Stimulated activated CD4-positive, alpha-beta T cell treated with anti-CD3 and anti-CD28 coated beads, Interleukin-1b, Interleukin-23, amount 100 ng/mL, for 48 hours (primary cell): ENCODE measurements at places on chromosomes 6 and 20.

DNA sequence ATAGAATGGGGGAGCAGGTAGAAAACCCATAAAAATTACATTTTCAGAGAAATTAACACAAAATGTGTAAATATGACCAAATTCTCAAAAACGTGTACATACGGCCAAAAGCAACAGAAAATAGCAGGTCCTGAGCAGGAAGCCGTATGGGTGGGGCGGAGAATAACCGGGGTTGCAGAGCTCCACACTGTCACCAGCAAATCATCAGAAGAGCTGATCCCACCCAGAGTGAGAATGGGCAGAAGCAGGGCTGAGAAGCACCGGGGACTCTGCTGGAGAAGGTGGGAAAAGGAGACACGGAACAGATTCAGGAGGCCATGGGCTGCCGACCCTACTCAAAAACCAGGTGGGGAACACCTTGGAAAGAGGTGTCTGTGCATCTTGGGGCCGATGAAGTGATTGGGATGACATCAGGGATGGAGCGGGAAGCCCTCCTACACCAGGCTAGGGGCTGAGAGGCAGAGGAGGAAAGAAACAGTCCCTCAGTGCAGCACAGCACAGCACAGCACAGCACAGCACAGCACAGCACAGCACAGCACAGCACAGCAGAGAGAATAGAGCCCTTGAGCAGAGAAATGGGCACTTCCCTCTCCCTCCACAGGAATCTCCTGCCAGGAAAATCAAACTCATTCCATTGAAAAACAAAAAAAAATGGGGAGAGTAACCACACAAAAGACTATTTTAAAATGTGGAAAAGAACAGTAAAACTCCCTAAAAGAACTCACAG, 22.3 kb downstream of the STX7 start:
- DNase-seq, result no peak

DNA sequence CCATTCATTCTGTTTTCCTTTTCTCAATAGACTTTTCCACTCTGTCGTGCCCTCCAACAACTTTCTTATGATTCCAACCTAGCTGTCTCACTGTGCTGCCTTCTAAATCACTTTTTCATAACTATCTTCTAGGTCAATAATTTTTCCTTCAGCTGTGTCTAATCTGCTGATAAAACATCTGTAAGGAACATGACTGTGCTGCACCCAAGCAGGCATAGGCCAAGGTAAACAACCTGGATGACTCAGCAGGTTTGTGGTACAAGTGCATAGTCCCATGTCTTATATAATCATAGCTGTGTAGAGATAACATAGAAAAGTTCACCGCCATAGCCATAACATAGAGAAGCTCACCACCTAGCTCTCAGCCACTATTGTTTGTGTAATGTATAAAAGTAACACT, 332.3 kb downstream of the PLCB1 start:
- no peak for DNase-seq

GRCh38 chr6:19605624-19606023, 231.5 kb upstream of the ID4 start:
- DNase-seq, result no peak

DNA sequence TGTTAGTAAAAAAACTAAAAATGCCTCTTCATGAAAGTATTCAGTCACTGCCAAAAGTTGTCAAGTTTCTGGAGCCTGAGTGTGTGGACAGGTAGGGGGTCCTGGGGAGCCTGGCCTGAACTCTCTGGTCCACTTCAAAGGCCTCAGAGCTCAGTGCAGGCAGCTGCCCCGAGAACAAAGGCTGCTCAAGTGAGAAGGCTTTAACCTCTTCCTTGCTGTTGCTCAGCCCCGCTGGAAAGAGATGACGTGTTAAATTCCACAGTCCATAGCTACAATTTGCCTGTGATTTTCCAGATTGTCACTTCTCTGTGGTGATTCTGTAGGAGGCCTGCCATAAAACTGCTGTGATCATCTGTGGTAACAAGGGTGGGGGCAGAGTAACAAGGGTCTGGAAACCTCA, 96.9 kb downstream of the FAM120B start:
- DNase-seq, result no peak

GRCh38 chr6:160534050-160534696, 129.9 kb downstream of the LPA start:
- DNase-seq, result peak; percentile 49

GRCh38 chr20:59938221-59938620, 1.9 kb downstream of the PPP1R3D start:
- no peak for DNase-seq

GRCh38 chr20:52913650-52914387, 58.3 kb upstream of the TSHZ2 start:
- DNase-seq, result no peak

DNA sequence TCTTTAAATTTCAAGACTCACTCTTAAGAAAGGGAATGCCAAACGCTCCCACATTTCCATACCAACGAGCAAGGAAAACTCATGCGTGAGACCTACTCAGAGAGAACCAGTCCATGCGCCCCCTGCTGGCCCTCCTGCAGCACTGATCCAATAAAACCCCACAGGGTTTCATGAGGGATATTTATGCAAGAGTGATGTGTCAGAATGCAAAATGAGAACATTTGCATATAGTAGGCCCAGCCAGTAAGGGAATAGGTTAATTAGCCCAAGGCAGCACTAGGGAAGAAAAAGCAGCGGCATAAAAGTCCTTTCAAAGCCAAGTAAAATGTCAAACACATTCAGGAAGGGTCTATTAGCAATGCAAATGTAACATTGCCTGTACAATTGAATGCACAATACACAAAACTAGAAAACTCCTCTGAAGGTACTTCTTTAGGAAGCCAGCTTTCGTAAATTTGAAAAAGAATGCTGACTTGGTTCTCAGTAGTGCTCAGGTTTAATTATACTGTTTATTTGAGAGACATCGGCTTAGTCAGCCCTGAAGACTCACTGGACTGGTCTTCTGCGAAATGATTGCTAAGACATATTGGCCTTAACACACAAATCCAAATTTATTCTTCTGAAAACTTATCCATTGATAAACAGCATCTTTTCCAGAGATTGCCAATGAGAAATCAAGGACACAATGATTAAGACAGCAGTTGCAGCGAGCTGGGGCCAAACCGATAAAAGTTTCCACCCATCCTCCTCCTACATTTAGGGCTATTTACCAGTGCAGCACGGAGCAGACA, 93.2 kb downstream of the GMPR start:
- peak; percentile 62 for DNase-seq

GRCh38 chr20:57756921-57757320, 47.1 kb upstream of the PMEPA1 start:
- no peak for DNase-seq

- DNase-seq, result peak; percentile 65
Measured at GRCh38 chr6:31680226-31681134, at the start of gene LY6G5C. LY6G5C (minus strand) TSS chr6:31681067; CDS start chr6:31680373, 694 bp downstream.

DNA sequence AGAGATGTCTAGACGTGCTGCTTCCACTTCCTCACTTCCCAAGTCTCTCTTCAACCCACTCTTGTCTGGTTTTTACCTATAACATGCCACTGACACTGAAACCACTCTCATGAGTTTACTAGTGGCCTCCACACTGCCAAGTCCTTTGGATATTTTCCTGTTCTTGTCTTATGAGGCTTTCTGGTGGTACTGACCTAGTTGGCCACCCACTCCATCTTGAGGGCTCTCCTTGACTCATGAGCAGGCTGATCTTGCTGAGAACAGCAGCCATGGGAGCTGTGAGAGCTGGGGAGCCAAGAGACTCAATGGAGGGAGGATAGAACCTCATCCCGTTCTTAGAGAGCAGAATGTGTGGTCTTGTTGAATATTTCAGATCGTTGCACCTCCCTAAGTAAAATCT, 283.4 kb upstream of the PRDM1 start:
- DNase-seq, result no peak

DNA sequence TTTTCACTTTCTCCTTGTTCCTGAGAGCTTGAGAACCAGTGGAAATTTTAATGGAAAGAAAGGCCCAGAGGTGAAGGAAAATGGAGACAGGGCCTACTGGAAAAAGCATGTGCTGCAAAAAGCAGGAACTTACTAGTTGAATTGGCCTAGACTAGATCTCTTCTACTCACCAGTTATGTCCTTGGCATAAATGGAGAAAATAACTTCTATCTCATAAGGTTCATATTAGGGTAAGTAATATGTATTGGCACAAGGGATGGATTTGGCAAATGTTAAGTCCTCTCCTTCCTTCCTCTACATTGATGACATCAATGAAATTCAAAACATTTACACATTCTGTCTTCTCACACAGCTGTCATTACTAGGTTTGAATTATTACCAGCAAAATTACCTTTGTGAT, 74.0 kb downstream of the NDUFAF5 start:
- no peak for DNase-seq

- DNase-seq, result no peak
Measured at GRCh38 chr6:161411265-161411944, 137.5 kb upstream of the AGPAT4 start.

- DNase-seq, result no peak
Measured at GRCh38 chr6:119497988-119498727, 148.6 kb upstream of the MAN1A1 start.

DNA sequence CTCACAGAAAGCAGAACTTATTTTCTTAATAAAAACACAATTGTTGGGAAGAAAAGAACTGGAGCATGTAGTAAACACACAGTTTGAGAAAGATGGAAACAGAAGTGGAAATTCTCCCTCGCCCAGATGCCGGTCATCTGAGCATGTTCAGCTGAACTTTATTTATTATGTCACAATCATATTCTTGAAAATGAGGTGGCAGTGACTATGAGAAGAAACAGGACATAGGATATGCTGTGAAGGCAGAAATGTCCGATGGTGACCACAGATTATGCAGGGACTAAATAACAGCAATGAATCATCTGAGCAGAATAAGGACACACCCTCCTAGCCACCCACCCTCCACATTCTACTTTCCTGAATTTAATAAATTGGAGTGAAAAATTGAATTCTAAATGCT, 425.3 kb upstream of the NOX3 start:
- DNase-seq, result no peak

DNA sequence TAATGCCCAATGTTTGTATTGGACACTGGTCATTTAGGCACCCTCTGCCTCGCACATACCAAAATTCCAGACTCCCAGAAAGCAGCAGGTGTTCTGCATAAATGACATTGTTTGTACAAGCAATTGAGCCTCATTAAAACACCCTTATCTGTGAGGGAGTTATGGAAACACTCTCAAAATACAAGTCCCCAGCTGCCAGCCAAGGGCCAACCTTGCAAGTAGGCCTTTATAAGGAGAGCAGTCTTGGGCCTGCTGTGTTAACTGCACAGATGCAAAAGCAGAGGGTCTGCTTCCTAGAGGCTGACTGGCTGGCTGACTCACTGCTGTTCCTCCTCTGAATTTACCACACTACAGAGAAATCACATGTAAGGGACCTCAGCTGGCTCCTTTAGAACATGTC, 150.4 kb upstream of the HMGN3 start:
- DNase-seq, result no peak

GRCh38 chr20:25389858-25390537, 637 bp downstream of the ABHD12 start:
- peak; percentile 24 for DNase-seq

DNA sequence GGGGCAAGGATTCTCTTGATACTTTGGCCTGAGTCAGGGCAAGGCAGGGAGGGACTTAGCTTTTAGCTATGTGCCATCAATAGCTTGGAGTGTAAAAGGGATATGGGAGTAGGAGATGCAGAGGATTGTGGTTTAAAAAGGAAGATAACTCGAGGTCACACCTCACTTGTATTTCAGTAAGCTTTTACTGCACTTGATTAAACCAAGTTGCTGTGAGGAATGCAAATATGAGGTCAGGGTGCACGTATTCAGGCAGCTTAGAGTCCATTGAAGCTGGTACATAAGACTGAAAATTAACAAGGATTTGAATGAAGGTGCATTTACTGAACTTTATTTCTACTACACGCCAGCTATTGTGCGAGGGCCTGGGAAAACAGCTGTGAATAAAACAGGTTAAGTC, 32.1 kb downstream of the DSTN start:
- DNase-seq, result no peak

DNA sequence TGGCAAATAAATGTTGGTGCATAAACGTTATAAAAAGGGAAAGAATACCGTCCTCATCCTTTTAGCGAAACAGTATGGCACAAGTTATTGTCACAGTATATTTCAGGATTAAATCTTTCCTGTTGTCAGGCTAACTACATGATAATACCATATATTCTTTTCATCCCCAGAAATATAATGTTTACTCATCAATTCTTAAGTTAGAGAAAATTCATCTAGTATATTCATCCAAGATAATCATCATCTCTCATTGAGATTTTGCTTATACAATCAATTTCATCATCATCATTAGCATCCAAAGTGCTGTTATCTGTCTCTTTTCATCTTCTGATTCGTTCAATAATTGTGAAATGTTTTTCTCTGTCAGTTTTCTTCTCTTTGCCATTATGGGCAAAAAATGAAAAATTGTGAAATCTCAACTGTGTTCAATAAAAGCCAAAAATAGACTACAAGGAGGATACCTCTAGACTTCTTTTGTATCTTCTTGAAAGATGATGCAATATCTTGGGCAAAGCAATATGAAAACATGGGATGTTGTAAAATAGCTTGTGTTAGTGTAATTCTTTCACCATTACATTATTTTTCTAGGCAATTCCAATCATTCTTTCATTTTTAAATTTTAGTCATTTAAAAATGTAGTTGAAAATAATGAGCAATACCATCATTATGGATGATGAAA, 2.6 kb downstream of the SPACA1 start:
- DNase-seq, result no peak

GRCh38 chr6:79065232-79065631, 12.8 kb downstream of the PHIP start:
- no peak for DNase-seq

- no peak for DNase-seq
Measured at GRCh38 chr20:42744756-42745465, 444.8 kb downstream of the PTPRT start.

- no peak for DNase-seq
Measured at GRCh38 chr6:15574486-15574885, 88.3 kb downstream of the DTNBP1 start.

DNA sequence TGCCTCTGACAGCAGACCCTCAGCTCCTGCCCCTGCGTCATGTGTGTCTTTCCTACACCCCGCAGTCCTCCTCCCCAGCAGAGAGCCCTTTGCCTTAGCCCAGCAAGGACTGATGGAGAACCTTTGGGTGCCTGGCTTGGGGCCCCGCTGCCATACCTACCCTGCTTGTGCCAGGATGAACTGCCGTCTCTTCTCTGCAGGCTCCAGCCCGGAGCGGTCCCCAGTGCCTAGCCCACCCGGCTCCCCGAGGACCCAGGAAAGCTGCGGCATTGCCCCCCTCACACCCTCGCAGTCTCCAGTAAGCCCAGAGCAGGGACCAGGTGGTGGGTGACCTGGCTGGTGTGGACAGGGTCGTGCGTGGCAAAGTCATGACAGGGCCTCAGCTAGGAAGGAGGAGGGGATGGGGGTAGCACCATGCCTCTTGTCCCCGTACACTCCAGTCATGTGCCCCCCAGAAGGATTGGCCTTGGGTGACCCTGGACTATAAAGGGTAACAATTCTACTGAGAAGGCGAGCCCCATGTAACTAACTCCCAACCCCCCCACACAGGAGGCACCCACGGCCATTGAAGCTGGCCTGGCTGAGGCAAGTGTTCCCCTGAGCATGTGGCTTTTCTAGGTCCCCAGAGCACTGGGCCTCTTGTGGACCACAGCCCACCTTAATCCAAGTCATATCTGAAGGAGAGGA, 8.3 kb downstream of the HSPA12B start:
- no peak for DNase-seq
